ENCODE measurements at places on chromosomes 3 and 15.

GRCh38 chr3:158742871-158743663, 10.8 kb upstream of the RARRES1 start:
- DNase-seq: no peak

- no peak for DNase-seq
Observed at GRCh38 chr15:29822100-29822683, at the start of gene TJP1. TSS of gene TJP1 (minus strand) at chr15:29822468. CDS start at chr15:29822028, 440 bp downstream.

GRCh38 chr3:146537603-146538002, 6.8 kb downstream of the PLSCR1 start:
- DNase-seq: no peak

DNA sequence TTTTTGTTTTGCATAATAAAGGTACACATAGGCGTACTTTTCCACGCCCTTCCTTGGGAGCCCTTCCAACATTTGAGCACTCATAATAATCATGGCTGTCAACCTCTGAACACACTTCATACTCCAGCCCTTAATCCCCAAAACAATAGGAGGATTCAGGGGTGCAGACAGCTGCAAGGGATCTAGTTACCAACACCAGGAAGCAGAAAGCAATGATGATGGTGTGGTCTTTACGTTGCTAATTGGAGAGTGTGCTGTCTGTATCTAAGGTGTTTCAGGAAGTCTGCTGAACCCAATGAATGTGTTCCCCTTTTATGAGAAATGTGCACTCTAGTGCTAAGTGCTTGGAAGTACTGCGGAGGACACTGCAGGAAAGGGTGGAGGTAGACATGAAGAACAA, 60.3 kb upstream of the PDZRN3 start:
- no peak for DNase-seq

DNA sequence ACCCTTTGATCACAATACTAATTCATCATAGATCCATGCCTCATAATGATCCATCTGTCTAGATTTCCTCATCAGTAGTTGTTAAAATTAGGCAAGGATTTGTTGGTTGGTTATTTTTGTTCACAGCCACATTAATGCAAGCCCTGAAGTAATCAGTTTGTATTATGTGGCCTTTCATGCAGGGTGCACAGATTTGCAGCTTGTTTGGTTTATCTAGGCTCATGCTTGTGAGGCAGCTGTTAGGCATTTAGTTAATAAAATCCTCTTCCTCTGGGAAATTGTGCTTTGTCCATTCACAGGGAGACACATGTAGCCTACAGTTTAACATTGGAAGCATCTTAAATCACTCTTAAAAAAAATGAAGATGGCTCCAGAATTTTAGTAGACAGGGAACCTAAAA, 162.8 kb upstream of the ZNF385D start:
- no peak for DNase-seq

DNA sequence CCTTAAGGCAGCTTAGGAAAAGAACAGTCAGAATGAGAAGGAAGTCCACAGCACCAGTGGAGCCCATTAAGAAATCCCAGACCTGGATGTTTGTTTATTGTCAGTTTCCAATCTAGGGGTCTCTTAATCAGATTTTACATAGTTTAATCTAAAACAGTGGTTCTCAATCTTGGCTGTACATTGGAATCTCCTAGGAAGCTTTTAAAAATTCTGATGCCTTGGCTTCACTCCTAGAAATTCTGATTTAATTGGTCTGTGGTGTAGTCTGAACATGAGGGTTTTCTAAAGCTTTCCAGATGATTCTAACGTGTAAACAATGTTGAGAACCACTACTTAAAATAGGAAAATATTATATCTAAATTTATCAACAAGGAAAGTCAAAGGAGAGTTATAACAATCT, 56.6 kb upstream of the SPRED1 start:
- DNase-seq: no peak

DNA sequence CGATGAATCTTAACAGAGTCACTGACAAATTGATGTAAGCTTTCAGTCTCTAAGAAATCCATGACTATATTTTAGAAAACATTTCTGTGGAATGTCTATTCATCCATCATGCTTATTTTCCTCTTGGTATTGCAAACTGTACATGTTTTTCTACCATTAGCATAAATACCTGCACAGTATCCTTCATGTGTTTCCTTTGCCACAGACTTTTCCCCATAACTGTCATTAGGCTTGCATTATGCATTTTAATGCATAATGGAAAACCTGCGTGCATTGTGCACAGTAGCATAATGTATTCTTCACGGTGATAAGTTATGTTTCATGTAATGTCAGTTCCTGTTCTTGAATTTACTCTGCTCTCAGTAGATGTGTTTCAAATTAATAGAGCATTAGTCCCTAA, 403.1 kb upstream of the EPHA3 start:
- DNase-seq: no peak

DNA sequence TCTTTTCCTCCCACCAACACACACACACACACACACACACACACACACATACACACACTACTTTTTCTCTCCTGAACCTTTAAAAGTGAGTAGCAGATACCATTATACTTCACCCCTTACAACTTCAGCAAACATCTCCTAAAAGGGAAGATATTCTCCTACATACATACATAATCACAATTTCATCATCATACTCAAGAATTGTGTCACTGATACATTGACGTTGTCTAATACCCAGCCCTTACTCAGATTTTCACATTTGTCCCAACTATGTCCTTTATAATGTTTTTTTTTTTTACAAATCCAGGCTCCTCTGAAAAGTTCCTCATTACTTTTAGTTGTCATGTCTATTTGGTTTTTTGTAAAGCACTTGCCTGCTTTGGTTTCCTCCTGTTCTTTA, 18.5 kb downstream of the ABHD6 start:
- no peak for DNase-seq

GRCh38 chr15:63981596-63982320, 64.5 kb downstream of the DAPK2 start:
- no peak for DNase-seq

DNA sequence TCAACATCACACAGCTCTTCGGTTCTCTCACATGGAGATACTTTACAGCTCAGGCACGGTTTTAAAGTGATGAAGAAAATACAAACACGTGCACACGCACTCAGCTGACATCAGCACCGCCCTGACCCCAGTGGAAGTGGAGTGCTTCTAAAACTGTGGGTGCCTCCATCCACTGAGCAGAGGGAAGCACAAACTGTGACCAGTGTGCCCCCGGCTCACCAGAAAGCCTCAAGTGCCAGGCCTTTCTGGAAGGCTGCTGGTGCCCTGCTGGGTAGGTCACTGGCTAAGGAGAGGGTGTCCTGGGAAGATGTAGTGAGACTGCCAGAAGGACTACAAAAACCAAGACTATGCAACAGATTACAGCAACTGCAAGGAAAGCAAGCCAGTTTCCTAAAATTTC, 78.5 kb downstream of the OCA2 start:
- DNase-seq: no peak

GRCh38 chr15:32763295-32763694, 45.5 kb downstream of the GREM1 start:
- DNase-seq: no peak

- peak; percentile 37 for DNase-seq
Observed at GRCh38 chr15:72319360-72319984, 485 bp downstream of the CELF6 start.

DNA sequence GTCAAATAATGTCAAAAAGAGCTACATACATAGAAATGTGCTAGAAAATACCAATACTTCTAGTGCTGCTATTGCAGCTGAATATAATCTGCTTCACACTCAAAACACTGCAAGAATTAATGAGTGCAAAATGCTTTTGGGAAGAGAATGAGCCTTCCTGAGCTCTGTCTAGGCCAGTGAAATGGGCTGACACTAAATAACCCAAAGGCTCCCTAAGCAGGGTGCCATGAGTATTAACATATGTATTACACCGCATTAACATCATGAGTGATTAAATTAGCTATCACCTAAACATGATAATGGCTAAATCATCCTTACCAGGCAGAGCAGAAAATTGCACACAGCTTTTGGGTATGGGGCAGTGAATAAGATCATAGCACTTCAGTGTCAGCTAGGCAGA, 806.3 kb upstream of the NECTIN3 start:
- DNase-seq: no peak

DNA sequence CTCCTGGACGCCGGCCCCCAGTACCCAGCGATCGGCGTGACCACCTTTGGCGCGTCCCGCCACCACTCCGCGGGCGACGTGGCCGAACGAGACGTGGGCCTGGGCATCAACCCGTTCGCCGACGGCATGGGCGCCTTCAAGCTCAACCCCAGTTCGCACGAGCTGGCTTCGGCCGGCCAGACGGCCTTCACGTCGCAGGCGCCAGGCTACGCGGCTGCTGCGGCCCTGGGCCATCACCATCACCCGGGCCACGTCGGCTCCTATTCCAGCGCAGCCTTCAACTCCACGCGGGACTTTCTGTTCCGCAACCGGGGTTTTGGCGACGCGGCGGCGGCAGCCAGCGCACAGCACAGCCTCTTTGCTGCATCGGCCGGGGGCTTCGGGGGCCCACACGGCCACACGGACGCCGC, 956 bp downstream of the ZIC1 start:
- no peak for DNase-seq

- DNase-seq: no peak
Observed at GRCh38 chr3:27606537-27606936, 115.6 kb downstream of the EOMES start.

DNA sequence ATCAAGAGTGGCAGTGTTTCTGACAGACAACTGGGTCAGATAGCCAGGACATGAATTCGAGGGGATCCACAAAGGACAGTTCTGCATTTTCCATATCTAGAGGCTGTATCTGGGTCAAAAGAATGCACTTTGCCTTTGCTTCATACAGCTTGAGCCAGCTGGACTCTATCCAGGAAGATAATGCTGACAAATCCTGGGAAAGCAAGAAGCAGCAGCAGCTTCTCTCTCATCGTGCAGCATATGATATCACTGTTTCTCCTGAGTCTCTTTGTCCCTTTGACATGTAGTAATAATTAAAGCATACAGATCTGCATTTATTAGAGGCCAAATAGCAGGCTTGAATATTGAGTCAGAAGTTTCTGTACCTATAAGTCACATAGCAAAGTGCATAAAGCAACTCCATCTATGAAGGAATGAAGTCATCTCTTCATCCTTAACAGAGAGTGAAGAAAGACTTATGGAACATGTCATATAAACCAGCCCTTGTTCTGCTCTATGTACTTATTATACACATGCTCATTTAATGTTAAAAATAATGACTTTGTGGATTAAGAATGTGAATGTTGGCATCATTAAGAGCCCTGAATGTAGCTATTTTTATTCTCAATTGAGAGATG, 236.8 kb upstream of the GBE1 start:
- no peak for DNase-seq

GRCh38 chr3:141895731-141896130, 19.3 kb downstream of the ATP1B3 start:
- DNase-seq: no peak

- no peak for DNase-seq
Observed at GRCh38 chr3:63937661-63938651, 25.8 kb upstream of the SCAANT1 start.

- peak; percentile 33 for DNase-seq
Observed at GRCh38 chr3:183490653-183491052, 62.2 kb upstream of the MCF2L2 start.

DNA sequence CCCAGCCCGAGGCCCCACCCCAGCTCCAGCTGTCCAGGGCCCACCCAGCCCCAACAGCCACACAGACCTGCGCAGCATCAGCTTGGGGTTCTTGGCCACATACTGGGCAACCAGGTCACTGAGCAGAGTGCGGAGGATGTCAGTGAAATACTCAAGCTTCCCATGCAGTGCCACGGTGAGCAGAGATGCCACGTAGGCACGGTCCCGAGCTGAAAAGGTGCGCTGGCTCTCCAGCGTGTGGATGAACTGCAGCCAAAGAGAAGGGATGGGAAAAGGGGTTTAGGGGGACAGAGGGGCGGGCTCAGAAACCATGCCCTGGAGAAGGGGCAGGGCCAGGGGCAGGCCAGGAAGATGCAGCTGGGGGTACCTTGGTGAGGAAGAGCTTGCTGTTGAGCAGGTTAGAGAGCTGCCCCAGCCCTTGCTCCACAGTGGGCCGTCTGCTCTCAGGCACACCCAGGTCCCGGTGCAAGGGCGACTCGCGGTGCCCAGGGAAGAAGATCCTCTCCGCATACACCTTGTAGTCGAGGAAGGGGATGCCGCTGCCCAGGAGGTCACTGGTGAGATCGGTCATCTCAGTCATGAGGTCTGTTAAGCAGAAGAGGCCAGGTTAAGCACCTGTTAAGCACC, 17.4 kb downstream of the PLXNB1 start:
- no peak for DNase-seq

GRCh38 chr3:35739181-35739809, 100.0 kb downstream of the ARPP21 start:
- DNase-seq: no peak

GRCh38 chr15:58501636-58502188, 69.9 kb downstream of the LIPC start:
- DNase-seq: no peak

- no peak for DNase-seq
Observed at GRCh38 chr3:121483290-121483689, 62.5 kb downstream of the POLQ start.
